GM12892 (cell line): ENCODE measurements at places on chromosomes 13 and 19.

DNA sequence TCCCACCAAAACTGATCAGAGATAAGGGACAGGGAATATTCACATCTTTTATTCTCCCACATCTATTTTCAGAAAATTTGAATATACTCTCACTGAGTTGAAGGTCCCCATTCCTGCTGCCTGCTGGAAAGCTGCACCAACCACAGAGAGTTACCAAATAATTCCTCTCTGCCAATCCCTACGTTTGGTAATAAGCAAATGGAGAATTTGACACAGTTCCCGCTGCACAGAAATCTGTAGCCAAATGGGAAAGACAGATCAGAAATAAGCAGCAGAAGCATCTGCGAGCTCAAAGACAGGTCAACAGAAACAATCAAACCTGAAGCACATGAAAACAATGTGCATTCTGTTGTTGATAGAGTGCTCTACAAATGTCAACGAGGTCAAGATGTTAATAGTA lies 9.9 kb downstream of the ZNF112 start:
- no peak for DNase-seq

DNA sequence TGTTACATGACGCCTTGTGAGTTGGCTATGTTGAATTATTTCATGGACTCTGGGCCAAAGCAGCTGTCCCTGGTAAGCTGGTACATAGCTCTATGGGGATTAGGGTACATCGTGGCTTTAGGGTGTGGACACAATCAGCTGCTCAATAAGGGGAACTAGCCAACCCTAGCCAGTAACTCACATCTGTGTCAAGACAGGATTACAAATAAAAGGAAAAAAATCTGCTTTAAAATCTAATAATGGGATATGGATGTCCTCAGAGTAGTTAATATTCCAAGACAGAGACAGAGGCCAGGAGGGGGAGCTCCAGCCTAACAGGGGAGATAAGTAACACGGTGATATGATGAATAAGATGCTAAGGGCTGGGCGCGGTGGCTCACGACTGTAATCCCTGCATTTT lies 21.1 kb upstream of the ZNF766 start:
- no peak for DNase-seq

DNA sequence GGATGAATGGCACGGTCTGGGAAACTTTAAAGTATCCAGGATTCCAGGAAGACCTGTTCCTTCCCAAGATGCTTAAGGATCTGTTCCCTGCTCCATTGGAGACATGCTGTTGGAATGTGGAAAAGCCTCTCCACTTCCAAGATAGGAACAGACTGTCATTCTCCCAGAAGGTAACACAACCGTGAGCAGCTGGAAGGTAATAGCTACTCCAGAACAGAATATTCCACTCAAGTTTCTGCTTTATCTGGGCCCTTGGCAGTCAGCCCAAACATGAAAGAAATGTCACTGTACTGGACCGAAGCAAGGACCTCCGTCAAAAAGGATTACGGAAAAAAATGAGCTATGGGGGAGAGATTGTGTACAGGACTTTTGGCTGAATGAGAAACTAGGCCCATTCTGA lies 420.9 kb upstream of the NBEA start:
- DNase-seq = no peak

DNA sequence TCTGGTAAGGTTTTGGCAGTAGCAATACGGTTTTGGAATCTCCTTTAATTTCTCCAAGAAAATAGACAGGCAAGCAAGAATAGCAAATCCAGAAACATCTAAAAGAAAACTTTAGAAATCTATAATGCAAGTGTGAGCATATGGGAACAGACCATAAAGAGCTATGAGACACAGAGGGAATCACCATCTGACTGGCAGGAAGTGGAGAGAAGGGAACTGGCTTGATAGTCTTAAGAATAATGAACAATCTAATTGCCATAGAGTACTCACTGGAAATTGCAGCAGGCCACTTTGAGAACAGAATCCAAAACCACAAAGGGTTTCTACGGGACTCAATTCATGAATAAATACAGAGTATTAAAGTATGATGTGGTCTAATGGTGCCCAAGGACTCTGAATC lies 39.6 kb upstream of the MIR17HG start:
- DNase-seq = no peak

GRCh38 chr13:67355812-67356476 lies 125.8 kb upstream of the PCDH9 start:
- no peak for DNase-seq

- DNase-seq = no peak
Observed at GRCh38 chr13:112172641-112173251, 105.8 kb downstream of the SOX1 start.

DNA sequence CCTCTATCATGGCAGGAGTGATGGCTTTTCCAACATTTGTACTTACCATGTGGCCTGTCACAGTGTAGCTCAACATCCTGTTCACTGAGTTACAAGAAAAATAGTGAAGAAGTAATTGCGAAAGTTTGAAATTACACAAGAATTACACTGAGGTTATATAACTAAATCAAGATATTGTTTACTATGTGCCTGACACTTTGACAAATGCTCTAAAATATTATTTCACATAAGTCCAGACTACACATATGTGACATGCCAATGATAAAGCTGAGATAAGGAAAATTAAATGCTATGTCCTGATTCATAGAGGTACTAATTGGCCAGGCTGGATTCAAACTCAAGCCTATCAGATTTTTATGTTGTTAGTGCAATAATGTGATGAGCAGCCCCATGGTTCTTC lies 451.7 kb downstream of the PCDH9 start:
- DNase-seq = no peak

DNA sequence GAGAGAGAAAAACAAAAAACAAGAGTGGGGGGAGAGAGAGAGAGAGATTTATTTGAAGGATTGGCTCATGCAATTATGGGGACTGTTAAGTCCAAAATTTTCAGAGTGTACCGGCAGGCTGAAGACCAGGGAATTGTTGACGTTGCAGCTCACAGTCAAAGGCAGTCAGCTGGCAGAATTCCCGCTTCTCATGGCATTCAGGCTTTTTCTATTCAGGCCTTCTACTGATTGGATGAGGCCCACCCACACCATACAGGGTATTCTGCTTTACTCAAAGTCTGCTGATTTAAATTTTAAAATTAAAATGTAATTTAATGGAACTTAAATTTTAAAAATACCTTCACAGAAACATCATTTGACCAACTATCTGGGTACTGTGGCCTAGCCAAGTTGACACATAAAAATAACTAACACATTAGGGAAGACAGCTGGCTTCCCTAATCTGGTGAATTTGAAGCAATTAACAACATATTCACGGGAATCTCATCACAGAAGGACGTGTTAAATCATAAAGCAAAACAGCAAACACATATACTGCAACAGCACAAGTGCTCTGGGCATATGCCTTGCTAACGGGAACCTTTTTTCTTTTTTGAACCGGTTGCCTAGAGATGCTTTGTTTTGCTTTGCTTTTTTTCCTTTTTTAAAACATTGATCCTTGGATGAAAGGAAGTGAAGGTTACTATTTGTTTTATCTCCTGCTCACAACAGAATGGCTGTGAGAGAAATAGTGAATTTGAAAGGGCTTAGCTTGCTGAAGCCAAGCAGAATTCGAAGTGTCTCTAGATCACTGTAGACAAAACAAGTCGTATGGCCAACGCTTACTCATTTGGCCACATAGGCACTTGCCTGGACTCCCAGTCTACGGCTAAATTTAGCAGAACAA lies 505.1 kb downstream of the IRS2 start:
- DNase-seq = no peak

DNA sequence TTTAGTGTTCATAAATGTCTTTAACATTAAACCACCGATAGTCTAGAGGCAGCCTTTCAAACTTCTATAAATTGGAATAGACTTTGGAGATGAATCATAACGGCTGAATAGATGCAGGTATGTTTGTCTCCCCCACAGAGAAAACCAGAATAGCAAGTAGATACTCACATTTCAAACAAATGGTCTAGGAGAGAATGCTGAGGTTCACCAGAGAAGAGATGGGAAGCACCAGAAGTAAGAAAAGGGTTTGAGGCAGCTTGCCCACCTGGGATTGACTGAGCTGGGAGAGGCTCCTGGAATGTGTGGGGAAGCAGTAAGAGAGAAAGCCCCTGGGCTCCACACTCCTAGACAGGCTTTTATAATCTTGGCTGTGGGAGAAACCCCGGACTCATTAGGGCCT lies 6.4 kb downstream of the IGFL3 start:
- no peak for DNase-seq

GRCh38 chr13:41613471-41613870 lies 156.1 kb downstream of the RGCC start:
- no peak for DNase-seq

DNA sequence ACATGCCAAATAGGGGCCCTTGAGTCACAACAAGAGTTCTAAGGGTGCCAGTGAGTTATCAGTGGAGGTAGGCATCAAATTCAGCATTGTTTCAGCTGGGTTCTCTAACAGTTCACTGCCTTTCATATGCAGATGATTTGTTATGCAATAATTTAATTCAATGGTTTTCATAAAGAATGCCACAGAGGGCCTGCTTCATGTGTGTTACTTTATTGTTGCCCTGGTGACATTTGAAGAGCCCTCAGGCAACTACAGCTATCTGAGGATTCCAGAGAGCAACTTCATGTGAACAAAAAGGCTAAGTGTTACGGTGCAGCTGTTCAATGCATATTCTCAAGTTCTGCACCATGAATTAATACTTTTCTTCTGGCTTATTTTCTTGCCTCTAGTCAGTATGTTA lies 43.1 kb upstream of the STARD13 start:
- DNase-seq = no peak

GRCh38 chr19:16627193-16627927 lies 644 bp downstream of the MED26 start:
- no peak for DNase-seq

DNA sequence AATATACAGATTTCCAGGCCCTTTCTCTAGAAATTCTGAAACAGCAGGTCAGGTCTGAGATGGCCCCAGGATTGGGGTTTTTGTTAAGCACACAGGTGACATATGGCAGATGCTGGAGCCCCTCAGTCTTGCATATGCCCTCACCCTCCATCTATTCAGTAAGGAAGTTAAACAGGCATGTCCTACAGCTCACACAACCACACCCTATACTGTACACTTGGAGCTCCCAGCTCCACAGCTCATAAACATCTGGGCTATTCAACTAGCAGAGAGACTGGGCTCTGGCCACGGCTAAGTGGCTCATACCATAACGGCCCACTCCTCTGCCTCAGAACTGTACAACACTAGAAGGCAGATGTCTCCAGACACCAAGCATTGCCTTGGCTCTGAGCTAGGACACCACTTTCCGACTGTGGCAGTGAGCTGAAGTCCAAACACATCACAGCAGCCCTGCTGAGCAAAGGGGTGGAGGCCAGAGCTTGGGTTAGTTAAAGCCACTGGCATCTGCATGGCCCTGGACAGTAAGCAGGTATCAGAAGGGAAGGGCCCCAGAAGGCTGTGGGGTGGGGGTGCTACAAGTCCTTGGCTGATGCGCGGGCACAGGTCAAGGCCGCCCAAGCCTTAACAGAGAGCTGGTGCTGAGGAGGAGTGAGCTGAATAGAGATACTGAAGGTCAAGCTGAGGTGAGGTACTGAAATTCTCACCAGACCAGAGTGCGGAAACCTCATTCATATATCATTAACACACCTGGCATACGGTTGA lies 79.1 kb downstream of the ABCC4 start:
- no peak for DNase-seq

- peak; percentile 12 for DNase-seq
Observed at GRCh38 chr13:42110410-42111155, 62.1 kb downstream of the DGKH start.
